ENCODE measurements at places on chromosomes 11 and 22.
A peak's percentile ranks its signal among the peaks of the same experiment; 100 is the strongest.

- DNase-seq: no peak
Observed at GRCh38 chr22:50218996-50219727, 18.4 kb downstream of the SELENOO start.

- no peak for DNase-seq
Observed at GRCh38 chr11:87779276-87780067, 395.8 kb downstream of the RAB38 start.

- DNase-seq: no peak
Observed at GRCh38 chr11:35717043-35717442, 54.5 kb downstream of the TRIM44 start.

- DNase-seq: no peak
Observed at GRCh38 chr11:12989428-12990161, 19.5 kb upstream of the RASSF10 start.

DNA sequence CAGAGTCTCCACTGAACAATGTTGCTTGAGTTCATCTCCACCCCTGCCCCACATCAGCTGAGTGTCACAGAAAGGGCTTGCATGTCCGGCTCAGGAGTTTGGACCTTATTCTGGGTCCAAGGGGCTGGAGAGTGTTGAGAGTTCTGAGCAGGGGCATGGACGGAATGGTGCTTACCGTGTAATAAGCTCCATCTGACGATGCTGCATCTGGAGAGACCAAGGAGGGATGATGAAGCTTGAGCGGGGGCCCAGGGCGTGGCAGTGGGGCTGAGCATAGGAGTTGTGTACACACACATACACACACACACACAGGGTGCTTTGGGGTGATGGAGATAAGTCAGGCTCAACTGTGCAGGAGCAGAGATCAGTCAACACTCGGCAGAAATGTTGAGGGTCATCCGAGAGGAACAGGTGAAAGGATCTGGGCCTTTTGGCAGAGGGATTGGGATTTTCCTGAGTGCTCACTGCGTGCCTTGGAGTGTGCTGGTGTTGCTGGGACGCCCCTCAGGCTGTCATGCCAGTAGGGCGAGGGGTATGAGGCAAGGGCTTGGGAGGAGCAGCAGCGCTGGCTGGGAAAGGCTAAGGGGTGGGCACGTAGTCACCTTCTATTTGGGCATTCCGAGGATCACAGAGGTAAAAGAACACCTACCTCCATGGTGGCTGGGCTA, 2.3 kb downstream of the USP35 start:
- no peak for DNase-seq

DNA sequence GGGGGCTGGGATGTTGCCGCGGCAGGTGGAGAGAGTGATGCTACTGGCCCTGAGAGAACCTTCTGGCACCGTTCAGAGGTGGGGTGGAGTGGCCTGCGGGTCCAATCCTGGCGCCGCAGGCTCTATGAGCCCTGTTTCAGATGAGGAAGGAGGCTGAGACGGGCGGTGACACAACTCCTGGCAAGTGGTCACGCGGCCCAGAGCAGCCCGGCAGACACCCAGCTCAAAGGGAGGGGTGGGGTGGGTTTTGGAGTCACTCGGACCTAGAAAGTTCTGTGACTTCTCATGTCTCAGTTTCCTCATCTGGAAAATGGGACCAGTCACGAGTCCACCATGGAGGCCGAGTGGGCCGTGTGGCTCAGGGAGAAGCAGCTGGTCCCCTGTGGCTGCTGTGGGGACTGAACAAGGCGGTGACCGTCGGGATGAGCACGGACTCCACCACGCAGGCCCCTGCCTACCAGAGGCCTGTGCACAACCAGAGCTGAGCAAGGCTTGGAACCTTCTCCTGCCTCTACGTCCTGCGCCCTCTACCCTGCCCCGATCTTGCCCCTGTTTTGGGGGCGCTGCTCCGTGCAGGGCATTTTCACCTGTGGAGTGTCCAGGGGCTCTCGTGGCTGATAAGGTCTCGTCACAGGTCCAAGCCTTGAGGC, 3.7 kb downstream of the TSPO start:
- DNase-seq: no peak

GRCh38 chr11:110376711-110377324, 52.9 kb upstream of the FDX1 start:
- DNase-seq: no peak

DNA sequence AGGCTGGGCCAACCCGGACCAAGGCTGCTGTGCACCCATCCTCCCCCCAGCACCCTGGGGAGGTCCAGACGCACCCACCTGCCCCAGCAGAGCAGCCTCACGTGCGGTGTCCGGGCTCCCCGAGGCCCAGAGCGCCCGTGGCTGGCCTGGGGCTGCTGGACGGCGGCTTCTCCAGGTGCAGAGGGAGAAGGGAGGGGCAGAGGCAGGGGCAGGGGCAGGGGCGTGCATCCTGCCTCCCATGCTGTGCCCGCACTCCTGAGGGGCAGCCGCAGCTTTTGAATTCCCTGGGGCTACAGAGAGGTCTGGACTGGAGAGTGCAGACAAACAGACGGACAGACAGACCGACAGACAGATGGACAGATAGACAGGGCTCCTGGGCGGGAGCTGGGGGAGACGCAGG, 83.6 kb upstream of the PRR5 start:
- no peak for DNase-seq

GRCh38 chr11:115895594-115895993, 391.4 kb upstream of the CADM1 start:
- no peak for DNase-seq

DNA sequence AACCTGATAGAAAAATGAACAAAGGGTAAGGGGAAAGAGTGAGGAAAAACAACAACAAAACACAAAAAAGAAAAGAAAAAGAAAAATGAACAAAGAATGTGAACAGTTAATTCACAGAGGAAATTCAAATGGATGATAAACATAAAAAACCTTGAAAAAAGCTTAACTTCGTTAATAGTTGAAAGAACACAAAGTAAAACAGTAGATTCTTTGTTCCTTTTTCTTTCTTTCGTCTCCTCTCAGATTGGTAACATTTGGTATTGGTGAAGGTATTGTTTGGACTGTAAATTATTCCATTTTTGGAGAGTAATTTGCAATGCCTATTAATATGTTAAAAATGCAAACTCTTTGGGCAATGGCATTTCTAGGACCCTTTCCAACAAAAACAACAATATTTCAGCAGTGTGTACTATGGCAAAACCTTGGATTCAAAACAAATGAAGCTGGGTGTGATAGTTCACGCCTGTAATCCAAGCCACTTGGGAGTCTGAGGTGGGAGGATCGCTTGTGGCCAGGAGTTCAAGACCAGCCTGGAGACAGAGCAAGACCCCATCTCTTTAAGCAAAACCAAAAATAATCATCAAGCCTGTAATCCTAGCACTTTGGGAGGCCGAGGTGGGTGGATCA, 3.3 kb upstream of the BACE1 start:
- no peak for DNase-seq

DNA sequence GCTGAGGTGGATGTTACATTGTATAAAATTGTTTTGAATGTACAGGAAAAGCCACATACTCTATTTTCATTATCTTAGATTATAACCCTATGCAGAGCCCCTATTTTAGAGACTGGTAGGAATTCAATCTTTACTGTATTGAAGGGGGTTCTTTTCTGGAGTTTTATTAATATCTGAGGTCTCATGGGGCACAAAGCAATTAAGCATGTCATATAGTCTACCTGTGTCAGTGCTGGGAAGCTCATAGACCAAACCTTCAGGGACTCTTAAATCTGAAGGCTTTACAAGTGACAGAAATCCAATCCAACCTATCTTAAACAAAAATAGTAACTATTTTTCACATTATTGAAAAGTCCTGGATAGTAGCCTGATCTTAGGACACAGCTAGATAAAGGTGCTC, 733.7 kb downstream of the NELL1 start:
- DNase-seq: no peak

GRCh38 chr22:39325392-39325932, 6.0 kb upstream of the RPL3 start:
- DNase-seq: no peak

GRCh38 chr11:79691445-79691844, 250.6 kb upstream of the TENM4 start:
- DNase-seq: no peak

DNA sequence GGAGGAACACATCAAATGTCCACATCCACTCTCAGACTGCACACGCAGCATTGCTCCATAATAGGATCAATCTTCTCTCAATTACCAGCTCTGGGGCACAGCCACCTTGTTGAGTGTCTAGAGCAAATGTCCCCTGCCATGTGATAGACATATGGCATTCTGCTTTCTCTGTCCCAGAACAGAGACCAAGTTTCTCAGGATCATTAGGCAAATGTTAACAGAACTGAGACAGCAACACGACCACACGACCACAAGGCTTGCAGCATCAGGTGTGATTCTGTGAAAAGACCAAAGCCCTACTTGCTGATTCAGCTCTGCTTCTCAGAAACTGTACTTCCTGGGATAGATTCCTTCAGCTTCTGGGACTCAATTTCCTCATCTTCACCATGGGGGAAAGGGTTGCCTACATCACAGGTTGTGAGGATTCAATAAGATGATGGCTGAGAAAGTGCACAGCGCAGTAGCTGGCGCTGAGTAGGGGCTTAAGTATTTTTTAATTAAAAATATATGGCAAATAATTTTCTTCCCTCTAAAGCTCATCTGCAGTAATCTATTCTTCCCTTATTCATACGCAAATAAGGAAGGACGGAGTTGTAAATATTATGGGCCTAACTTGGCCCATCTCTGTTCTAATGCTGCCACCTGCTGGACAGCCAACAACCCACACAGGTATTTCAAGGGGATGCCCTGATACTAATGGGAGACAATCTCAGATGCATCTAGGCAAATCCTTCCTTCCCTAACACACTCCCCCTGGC, 54.3 kb upstream of the USP47 start:
- peak; percentile 44 for DNase-seq

- DNase-seq: no peak
Observed at GRCh38 chr11:75536786-75537641, 11.3 kb upstream of the GDPD5 start.

GRCh38 chr11:20937826-20938225, 268.4 kb downstream of the NELL1 start:
- DNase-seq: no peak

DNA sequence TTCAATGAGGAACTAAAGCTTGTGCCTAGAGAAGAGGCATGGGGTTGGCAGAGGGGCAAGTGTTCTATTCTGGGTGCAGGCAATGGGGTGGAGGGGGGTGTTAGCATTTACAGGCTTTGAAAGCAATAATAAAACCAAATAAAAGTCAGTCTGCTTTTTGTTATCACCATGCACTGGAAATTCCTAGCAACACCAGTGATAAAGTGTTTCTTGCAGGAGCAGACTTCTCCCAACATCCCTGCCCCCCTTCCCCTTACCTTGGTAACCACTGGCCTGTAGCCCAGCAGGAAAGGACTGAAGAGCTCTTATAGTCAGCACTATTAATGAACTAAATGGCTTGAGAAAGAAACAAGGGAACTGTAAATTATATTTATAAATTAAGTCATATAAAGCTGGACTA, 65.2 kb upstream of the SESN3 start:
- DNase-seq: no peak

DNA sequence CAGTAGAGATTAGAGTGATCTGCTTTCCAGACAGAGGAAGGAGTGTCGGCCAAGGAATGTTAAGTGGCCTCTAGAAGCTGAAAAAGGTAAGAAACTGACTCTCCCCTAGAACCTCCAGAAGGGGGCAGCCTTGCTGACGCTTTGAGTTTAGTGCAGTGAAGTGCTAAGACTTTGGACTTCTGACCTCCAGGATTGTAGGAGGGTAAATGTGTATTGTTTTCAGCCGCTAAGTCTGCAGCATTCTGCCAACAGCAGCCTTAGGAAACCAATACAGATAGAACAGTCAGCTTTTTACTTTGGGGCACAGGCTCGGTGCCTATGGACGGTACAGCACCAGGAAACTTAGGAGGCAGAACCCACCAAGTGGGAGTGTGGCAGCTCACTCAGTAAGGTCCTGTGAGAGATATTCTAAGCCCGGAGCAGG, 3.6 kb upstream of the TBC1D22A start:
- no peak for DNase-seq

GRCh38 chr11:46832511-46833214, 13.4 kb downstream of the CKAP5 start:
- DNase-seq: no peak

DNA sequence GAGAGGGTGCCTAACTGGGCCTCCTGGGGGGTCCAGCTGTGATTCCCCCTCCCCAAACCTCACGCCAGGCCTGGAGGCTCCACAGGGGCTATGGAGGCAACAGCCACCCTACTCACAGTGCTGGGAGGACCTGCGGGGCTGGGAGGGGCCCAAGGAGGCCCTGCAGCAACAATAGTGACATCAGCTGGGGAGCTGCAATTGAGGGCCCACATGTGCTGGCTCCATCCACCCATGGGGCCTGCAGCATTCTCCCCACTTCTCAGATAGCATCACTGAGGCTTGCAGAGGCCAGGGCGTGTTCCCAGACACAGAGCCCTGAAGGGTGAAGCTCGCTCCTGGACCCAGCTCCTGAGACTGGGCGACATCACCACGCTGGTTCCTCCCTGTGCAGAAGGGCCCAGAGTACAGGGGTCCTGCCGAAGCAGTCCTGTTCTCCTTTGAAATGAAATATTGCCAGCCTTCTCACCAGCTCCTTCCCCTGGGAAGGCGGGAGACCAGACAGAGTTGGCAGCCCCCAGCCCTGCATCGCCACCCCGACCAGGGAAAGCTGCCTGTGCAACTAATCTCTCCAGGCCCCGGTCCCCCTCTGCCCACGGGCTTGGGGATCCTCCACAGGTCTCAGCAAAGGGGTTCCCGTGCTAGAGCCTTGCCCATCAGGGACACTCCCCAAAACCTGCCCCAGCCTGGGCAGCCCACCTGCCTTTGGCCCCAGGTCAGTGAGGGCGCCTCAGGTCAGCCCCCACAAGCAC, 8.9 kb upstream of the TBX1 start:
- no peak for DNase-seq

GRCh38 chr11:65274735-65275682, 13.2 kb downstream of the POLA2 start:
- no peak for DNase-seq

DNA sequence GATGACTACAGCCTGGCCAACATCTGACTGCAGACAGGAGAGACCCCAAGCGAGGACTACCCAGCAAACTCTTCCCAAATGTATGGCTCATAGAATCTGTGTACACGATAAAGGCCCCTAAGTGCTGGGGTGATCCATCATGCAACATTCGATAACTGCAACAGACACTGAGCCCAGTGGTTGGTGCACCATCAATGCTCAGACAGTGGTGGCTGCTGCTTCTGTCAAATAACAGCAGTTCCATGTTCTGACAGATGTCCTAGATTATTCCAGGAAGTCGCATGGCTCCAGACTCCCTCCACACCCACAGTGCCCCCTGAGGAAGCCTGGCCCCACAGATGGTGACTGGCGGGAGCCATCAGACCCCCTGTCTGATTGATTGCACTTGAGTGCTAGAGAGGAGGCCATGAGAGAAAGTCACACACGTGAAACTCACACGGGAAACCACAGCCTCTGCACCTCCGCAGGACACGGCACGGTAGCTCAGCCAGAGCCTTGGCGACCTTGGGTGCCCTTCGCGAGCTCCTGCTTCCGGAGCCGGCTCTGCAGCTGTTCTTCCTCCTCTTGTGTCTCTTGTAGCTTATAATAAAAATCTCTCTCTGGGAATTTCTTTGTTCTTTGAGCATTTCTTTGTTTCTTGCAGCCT, 1155.9 kb downstream of the TBC1D22A start:
- DNase-seq: peak; percentile 8

- DNase-seq: no peak
Observed at GRCh38 chr11:73859671-73860070, 17.0 kb downstream of the COA4 start.
